ENCODE measurements at places on chromosomes 12 and 14.

DNA sequence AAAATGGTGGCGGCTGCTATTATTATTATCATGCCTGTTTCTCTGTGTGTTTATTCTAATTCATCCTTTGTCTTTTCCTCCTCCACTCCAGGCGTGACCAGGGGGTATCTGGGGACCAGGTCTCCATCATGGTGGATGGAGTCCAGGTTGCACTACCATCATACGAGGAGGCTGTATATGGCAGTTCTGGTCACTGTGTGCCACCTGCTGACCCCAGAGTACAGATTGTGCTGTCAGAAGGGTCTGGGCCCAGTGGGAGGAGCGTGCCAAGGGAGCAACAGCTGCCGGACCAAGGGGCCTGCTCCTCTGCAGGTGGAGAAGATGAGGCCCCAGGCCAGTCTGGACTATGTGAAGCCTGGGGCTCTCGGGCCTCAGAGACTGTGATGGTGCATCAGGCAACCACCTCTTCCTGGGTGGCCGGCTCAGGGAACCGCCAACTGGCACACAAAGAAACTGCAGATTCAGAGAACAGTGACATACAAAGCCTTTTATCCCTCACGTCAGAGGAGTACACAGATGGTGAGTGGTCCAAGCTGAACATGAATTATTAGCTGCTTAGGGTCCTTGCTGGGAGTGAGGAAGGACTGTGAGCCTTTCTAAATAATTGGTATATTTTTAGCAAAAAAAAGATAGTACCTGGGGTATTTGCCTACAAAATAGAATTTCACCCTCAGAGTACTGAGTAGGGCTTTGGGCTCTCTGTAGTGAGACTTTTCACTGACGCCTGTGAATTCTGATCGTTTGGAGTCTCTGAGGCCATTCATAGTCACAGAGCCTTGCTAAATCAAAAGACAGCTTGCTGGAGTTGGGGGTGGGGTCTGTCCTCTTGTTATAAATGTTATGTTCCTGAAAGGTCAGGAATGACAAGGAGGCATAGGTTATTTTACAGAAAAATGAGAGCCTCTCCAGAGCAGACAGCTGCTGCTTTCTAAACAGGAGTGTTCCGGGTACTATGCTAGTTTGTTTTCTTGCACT, 58.1 kb upstream of the SRSF5 start:
- DNase-seq = no peak

GRCh38 chr12:60279221-60279620, 683.4 kb downstream of the SLC16A7 start:
- DNase-seq = peak; percentile 36

GRCh38 chr12:49798934-49799333, 29.3 kb downstream of the NCKAP5L start:
- no peak for DNase-seq

- no peak for DNase-seq
Observed at GRCh38 chr14:100295376-100296105, 10.7 kb downstream of the SLC25A29 start.

- DNase-seq = peak; percentile 53
Observed at GRCh38 chr14:44316647-44317440, 190.2 kb downstream of the FSCB start.

DNA sequence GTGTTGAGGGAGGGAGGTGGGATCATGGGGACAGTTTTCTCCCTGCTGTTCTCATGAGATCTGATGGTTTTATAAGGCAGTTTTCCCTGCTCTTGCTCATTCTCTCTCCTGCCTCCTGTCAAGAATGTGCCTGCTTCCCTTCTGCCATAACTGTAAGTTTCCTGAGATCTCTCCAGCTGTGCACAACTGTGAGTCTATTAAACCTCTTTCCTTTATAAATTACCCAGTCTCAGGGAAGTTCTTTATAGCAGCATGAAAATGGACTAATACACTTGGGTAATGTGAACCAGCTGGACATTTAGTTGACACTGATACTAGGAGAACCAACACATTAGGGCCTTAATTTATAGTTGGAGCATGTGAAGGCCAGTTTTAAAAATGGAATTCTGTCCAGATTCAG, 12.4 kb upstream of the CCDC91 start:
- no peak for DNase-seq

GRCh38 chr12:120067901-120068300, 48.7 kb downstream of the RAB35 start:
- DNase-seq = no peak

DNA sequence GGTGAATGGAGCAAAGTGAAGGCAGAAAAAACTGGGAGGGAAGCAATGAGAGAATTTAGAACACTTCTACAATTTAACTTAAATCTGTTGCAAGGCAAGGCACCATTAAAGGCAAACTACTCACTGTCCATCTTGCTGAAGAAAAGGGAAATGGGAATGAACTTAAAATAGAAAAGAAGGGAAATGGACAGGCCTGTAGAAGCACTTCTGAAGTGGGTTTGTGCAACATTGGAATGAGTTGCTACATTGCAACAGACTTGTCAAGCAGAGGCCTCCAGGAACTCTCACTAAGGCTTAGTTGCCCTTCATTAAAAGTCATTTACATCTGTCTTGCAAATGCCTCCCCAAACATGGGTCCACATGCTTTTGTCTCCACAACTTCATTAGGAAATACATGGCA, 13.7 kb upstream of the OR10AD1 start:
- DNase-seq = no peak

DNA sequence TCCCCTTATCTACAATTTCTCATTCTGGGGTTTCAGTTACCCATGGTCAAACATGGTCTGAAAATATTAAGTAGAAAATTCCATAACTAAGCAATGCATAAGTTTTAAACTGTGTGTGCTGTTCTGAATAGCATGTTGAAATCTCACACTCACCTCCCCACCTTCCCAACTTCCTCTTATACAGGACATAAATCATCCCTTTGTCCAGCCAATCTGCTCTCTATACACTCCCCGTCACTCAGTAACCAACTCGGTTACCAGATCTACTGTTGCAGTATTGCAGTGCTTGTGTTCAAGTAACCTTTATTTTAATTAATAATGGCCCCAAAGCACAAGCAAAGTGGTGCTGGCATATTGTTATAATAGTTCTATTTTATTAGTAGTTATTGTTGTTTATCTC, 420.5 kb downstream of the GXYLT1 start:
- no peak for DNase-seq

- DNase-seq = peak; percentile 96
Observed at GRCh38 chr14:72643317-72643801, 250.5 kb downstream of the DPF3 start.

- DNase-seq = no peak
Observed at GRCh38 chr14:105843444-105844046, 317.2 kb downstream of the TMEM121 start.

DNA sequence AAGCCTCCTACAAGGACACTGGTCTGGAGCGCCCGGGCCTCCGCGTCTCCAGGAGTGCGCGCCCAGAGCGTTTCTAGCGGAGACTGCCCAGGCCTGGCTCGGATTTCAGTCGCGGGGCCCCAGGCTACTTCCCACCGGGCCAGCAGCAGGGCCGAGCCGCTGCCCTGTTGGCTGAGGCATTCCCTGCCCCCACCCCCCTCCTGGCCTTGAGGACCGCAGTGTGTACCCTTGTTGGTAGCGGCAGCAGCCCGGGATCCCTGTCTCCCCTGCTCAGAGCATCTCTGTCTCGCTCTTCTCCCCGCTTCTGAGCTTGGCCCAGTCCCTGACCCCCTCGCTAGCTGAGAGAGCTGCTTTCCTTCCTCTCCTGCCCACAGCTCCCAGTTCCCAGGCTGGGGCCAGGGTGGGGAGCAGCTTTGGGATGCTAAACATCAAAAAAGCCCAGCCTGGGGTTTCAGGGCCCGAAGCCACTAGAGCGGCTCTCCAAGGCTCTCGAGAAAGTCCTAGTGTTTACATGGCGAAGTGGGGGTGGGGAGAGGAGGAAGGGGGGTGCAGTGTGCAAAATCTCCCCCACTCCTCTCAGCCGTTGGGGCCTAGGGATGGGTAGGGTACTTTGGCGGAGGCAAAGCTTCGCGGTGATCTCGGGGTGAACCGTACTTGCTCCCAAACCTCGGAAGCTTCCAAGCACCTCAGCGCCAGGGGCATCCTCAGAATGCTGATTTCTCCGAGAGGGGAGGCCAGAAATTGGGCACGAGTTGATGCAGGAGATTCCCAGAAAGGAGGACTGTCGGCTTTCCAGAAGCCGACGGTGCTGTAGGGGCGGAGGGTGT, 6.4 kb downstream of the NKX2-1 start:
- DNase-seq = no peak

DNA sequence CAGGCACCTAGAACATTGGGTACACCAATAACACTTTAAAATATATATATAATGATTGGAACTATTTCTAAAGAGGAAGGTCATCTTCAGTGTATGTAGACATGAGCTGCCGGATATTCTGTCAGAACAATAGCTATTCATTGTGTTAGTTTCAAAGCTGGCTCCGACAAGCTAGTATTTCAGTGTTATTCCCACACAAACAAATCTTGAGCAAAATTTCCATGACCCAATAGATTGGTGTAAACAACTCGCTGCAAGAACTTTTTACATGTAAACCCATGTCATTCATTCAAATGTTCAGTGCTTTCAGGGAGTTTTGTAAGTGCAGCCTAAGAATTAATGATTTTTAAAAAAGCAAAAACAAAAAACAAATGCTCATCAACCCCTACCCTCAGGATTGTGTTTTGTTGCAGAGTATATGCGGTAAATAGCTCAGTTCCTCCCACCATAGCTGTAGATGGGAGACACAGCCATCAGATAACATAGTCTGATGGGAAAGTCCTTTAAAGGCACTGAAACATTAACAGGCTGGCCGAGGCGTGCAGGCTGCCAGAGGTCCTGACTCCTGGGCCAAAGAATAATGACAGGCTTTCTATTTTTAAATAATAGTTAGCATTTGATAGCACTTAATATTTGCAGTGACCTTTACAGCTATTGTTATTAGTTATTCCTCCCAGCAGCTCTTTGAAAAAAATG, 150.3 kb upstream of the ARHGAP5 start:
- no peak for DNase-seq
